ENCODE measurements at places on chromosomes 12 and 14. TPM values are rescaled to one million over a fixed set of nuclear protein-coding genes. Genes with fewer than 3 reads are reported as not detected.

P3H3 gene
- 83.3 TPM for total RNA-seq

TMED10 gene
- 263 TPM for total RNA-seq

CCDC196 gene
- total RNA-seq, result not detected

OVCH1 gene
- total RNA-seq, result not detected

TGFB3 gene
- 15.8 TPM for total RNA-seq

C12orf60 gene
- total RNA-seq, result 0.86 TPM

NEUROD4 gene
- total RNA-seq, result not detected
